ENCODE measurements at places on chromosomes 7 and 10. TPM values are rescaled to one million over a fixed set of nuclear protein-coding genes. Genes with fewer than 3 reads are reported as not detected.

Gene TMEM130
- not detected for polyA plus RNA-seq

Gene ZNF467
- 0.28 TPM for polyA plus RNA-seq

Gene PGAM1
- polyA plus RNA-seq = 197 TPM

Gene PKD2L1
- polyA plus RNA-seq = not detected

Gene CYP2E1
- not detected for polyA plus RNA-seq

Gene COL17A1
- not detected for polyA plus RNA-seq

Gene NRCAM
- 0.29 TPM for polyA plus RNA-seq

Gene SEC31B
- polyA plus RNA-seq = 1.6 TPM

Gene DLD
- 35.3 TPM for polyA plus RNA-seq

Gene ANXA8
- polyA plus RNA-seq = not detected

Gene EPHA1
- not detected for polyA plus RNA-seq

Gene PIP
- polyA plus RNA-seq = not detected

Gene GDF2
- polyA plus RNA-seq = not detected

Gene PRKG1
- polyA plus RNA-seq = not detected

Gene FUOM
- polyA plus RNA-seq = 46.0 TPM

Gene LLCFC1
- not detected for polyA plus RNA-seq

Gene IDI2
- polyA plus RNA-seq = not detected

Gene FFAR4
- polyA plus RNA-seq = not detected

Gene CAMK2B
- not detected for polyA plus RNA-seq

Gene SLC13A1
- polyA plus RNA-seq = not detected

Gene CRHR2
- polyA plus RNA-seq = not detected

Gene TAS2R41
- polyA plus RNA-seq = not detected

Gene POU6F2
- polyA plus RNA-seq = not detected

Gene AP5Z1
- 34.9 TPM for polyA plus RNA-seq

Gene ZPBP
- not detected for polyA plus RNA-seq

Gene SMKR1
- 1.3 TPM for polyA plus RNA-seq

Gene CALML3
- not detected for polyA plus RNA-seq

Gene MRC1
- polyA plus RNA-seq = not detected

Gene DDC
- polyA plus RNA-seq = not detected

Gene HTR5A
- not detected for polyA plus RNA-seq

Gene SDHAF3
- 33.3 TPM for polyA plus RNA-seq

Gene RAB19
- polyA plus RNA-seq = not detected

Gene EBLN1
- not detected for polyA plus RNA-seq

Gene GPER1
- not detected for polyA plus RNA-seq

Gene FASTK
- polyA plus RNA-seq = 36.9 TPM

Gene TDRD1
- polyA plus RNA-seq = not detected

Gene TEX36
- not detected for polyA plus RNA-seq

Gene GPR15LG
- not detected for polyA plus RNA-seq

Gene CCDC146
- 0.52 TPM for polyA plus RNA-seq

Gene EPHB6
- 32.4 TPM for polyA plus RNA-seq

Gene TRIM74
- not detected for polyA plus RNA-seq

Gene FAM131B
- polyA plus RNA-seq = not detected

Gene PRKCQ
- not detected for polyA plus RNA-seq

Gene PHKG1
- polyA plus RNA-seq = 0.41 TPM

Gene AMPH
- polyA plus RNA-seq = not detected

Gene SEPTIN14
- polyA plus RNA-seq = not detected
